ENCODE measurements at places on chromosomes 4 and X. TPM values are rescaled to one million over a fixed set of nuclear protein-coding genes. Genes with fewer than 3 reads are reported as not detected.

- no peak for DNase-seq
Measured at GRCh38 chrX:63934791-63935190, 149.8 kb upstream of the ARHGEF9 start.

- no peak for DNase-seq
Measured at GRCh38 chrX:111641969-111642368, 39.0 kb upstream of the ALG13 start.

Gene MAGEA2B
- not detected for total RNA-seq

GRCh38 chr4:3769642-3770184, 3.5 kb downstream of the ADRA2C start:
- DNase-seq, result no peak

DNA sequence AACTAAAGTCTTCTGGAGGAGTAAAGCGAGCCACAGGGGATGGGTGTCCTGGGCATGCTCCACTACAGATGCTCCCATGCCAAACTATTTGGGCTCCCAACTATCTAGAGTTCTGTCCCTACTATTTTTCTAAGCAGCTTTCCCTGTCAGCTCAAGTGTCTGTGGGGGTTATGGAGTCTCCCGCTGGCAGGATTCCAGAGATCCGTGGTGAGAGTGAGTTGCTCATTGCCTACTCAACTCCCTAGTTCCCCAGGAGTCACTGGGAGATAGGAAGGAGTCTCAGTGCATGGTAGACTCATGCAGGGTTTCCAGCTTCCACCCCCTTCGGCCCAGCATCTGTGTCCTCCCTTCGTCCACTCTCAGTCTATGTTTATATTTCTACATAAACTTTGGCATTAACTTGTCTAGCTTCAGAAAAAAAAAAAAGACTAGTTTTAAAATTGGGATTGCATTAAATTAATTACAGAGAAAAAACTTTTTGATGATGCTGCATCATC, 55.1 kb upstream of the INPP4B start:
- DNase-seq, result no peak

DNA sequence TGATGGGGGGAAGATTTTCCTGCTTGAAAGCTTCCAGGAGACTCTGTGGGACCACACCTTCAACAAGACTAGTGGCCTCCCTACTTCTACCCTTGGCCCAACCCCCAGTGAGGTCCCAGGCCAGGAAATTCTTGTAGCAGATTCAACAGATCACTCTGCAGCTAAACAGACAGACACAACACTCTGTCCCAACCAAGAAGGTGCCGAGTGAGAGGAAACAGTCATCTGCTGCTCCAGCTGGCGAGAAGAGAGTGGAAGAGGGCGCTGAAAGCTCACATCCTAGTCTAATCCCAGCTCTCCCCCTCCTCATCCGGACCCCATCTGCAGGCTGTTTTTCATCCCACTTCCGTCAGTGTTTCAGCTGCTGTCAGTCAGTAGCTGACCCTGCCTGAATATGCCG, 63.4 kb downstream of the CHRDL1 start:
- DNase-seq, result no peak

DNA sequence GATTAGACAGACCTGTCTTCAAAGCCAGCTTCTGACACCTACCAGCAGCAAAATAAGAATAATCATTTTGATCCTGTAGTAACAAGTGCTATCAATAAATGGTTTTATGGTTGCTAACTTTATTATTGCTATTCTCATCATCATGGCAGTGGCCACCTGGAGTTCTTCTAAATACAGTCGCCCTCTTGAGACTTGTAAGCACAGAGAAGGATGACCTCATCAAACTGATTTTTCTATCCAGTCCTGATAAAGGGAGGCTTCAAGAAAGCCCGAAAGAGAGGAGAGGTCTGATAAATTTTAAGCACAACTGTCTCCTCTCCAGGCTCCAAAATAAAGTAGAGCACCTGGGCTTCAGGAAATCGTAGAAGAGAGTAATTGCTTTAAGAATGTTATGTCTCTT, 286.4 kb downstream of the USP46 start:
- no peak for DNase-seq

Gene TEX13A
- total RNA-seq, result not detected

- no peak for DNase-seq
Measured at GRCh38 chrX:98448524-98448923, 1564.8 kb downstream of the RPA4 start.

Gene MAD2L1
- 13.5 TPM for total RNA-seq

GRCh38 chr4:116066711-116067245, 953.4 kb upstream of the NDST4 start:
- no peak for DNase-seq

DNA sequence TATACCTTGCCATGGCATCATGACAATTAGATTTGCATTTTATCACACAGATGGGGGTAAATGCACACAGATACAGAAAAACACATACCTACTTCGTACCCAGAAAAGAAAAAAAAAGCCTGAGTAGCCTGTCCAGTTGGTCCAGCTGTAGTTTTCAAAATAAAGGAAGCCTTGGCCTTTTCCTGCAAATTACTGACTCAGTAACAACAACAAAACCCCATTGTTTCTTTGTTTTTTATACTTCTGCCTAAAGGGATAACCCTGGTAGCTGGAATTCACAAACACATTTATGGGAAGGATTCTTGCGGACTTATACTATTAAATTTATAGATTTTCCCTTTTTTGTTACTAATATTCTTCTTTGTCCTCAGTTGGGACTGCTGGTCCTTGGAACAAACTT, 156.4 kb upstream of the PCDH10 start:
- DNase-seq, result no peak

Gene GJB1
- total RNA-seq, result not detected

DNA sequence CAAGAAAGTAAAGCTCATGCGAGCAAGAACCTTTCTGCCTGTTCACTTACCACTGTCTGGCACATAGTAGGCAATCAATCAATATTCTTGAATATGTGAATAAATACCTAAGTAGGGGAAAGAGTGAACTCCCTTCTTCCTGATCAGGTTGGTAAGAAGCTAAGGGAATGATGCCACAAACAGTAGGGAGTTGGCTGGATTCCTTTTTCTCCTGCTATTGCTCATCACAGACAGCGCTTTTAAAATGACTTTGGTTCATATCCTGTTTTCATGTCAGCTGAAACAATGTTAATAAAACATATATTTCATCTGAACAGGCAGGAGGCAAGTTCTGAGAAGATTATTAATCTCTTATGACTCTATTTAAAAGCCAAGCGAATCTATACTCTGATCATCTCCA, 99.2 kb downstream of the NSUN7 start:
- DNase-seq, result no peak

DNA sequence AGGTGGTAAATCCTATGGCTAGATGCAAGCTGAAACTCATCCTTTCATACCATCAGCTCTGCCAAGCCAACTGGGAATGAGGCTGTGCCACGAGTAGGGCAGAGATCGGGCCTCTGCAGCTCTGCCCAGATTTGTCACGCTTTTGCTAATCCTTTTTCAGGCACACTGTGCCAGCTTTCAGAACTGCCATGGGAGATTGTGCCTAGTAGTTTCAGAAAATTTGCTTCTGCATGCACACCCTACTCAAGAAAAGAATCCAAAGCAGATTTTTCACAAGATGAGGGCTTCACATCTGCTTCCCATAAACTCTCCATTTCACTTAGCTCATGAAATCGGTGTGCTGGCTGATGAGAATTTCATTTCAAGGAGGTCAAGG, 3.3 kb upstream of the ADH7 start:
- peak; percentile 35 for DNase-seq

DNA sequence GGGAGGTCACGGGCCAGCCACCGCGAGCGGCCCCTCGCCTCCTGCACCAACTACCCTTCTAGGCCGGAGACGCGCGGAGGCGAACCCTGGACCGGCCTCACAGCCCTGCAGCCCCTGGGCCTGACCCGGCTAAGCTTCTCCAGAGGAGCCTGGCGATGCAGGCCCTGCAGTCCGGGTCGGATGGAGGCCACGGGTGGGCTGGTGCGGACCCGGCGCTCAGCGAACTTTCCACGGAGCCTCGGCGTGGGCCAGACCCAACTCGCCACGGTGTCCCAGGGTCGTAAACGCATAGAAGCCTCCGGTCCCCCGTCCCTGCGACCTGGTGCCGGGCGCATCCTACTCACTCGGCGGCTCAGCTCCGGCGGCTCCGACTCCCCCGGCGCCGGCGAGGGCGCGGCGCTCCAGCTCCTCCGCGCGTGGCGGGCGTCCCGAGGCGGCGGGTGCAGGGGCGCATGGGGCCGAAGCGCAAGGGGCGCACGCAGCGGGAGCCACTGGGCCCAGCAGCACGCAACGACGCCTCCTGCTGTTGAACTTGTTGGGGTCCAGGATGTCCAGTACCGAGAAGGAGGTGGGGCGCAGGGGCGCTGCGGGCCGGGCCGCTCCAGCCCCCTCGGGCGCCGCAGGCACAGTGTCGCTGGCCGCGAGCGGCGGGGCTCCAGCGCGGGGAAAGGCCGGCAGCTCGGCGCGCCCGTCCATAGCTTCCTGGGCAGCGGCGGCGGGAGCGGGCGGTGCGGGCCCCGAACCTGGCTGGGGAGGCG, 427 bp downstream of the NKX1-1 start:
- no peak for DNase-seq

DNA sequence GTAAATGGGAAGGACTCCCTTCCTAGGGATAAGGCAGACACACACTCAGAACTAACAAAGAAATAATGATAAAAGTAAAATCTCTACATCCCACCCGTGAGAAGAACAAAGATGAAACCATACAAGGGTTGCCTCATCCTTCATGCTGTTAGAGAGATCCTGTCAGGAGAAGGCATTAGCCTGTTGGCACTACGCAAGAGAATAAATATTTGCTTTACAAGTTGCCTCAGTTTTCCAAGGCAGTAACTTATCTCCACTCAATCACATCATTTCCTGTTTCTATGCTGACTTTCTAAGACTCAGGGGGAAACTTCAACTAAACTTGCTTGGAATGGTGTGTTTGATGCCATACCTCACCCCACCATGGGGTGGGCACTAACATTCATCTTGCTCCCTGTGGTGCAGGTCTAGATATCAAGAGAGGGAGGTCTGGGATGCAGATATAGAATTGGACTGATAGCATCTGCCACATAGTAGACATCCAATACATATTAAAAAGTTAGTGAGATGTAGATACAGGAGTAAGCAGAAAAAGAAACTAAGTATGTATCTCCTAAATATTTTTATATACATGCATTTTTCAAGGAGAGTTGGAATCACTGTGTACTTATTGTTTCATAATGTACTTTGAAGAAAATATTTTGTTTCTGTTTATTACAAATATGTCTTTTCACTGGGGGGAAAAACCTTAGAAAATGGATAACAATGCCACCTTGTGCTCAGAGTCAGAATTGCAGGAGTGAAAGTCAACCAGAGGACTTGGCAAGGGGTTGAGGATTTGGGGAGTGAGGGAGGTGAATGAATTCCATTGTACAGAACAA, 57.2 kb upstream of the BEX4 start:
- peak; percentile 31 for DNase-seq

Gene C4orf50
- not detected for total RNA-seq

Gene PNMA5
- total RNA-seq, result 0.64 TPM

DNA sequence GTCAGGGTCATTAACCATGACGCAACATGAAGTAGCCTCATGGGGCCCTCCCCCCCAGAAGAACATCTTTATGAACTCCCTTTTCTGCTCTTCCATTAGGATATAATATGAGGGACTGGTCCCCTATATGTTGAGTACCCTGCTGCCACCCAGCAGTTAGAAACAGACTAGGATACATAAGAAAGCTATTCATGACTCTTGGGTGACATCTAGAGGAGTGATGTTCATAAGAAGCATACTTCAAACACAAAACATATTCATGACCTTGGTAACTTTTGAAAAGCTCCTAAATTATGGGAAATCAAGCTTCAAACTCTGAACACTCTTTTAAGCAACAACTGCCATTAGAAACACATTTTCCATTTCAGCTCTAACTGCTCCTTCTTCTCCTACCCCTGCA, 155.2 kb upstream of the SPIN4 start:
- DNase-seq, result peak; percentile 23

GRCh38 chr4:170080496-170080895, 9.3 kb downstream of the AADAT start:
- no peak for DNase-seq

GRCh38 chrX:16142246-16142558, 18.8 kb downstream of the GRPR start:
- no peak for DNase-seq

DNA sequence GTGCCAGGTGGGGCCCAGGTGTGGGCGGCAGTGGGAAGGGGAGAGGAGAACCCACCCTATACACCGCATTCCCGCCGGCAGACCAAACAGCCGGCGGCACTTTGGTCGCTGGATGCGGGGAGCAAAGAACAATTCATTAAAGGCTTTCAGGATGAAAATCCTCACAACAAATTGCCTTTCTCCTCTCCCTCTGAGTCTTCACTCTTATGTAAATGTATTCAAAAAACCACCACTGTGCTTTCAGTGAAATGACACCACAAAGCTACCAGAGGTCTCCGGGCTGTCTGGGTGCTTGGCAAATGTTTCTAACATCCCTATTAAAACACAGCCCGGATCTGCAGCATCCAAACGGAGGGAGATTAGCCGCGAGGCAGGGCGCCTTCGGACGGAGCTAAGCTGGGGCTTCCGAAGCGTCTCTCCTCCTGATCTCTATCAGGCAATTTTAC, 171.8 kb upstream of the TBL1X start:
- DNase-seq, result no peak

Gene SRP72
- total RNA-seq, result 62.5 TPM

- DNase-seq, result peak; percentile 16
Measured at GRCh38 chr4:90419124-90419711, 292.0 kb downstream of the CCSER1 start.

Gene FREM3
- not detected for total RNA-seq

DNA sequence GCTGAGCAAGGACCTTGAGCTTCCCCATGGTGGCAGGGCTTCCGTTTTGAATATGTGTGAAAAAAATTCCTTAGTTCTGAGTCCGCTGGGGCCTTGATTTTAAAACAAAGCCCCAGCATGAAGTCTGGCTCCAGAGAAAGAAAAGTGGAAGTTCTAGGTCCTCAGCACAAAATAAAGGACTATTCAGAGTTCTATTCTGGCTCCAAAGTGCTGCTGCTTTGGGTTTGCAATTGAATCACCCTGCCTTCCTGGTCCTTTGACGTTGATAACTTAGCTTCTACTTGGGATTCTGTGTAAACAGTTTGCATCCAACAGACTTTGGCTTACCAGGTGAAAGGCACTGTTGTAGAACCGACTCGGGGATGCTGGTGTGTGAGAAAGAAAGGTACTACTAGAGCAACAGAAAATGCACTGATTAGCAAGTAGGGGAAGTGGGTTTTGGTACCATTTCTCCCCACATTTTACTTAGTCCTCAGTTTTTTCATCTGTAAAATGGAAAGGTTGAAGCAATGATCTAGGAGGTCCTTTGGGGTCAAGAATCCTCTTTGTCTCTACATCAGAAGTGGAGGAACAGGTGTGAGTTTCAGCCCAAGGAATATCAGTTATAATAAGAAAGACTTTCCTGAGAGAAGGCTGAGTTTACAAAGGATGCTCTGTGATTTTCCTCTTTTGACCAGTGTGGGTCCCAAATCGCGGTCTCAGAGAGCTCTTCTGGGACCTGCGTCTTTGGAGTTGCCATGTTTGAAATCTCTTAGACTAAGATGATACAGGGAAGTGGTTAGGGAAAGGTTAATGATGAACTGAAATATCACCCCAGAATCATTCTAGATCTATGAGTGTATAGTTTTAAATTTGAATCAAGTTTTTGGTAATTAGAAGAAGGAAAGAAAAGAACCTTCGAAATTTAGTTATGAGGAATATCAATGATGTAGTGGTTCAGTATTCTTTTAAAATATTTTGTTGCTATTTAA, 28.2 kb downstream of the IGFBP7 start:
- no peak for DNase-seq

Gene PF4V1
- not detected for total RNA-seq

GRCh38 chrX:109873983-109874382, 128.9 kb upstream of the TMEM164 start:
- no peak for DNase-seq

Gene AADAT
- total RNA-seq, result 3.9 TPM

Gene SLC26A1
- total RNA-seq, result under 0.01 TPM

All from fibroblast of villous mesenchyme (primary cell).